CD8-positive, alpha-beta memory T cell (primary cell): ENCODE measurements at places on chromosomes 5 and 9.

DNA sequence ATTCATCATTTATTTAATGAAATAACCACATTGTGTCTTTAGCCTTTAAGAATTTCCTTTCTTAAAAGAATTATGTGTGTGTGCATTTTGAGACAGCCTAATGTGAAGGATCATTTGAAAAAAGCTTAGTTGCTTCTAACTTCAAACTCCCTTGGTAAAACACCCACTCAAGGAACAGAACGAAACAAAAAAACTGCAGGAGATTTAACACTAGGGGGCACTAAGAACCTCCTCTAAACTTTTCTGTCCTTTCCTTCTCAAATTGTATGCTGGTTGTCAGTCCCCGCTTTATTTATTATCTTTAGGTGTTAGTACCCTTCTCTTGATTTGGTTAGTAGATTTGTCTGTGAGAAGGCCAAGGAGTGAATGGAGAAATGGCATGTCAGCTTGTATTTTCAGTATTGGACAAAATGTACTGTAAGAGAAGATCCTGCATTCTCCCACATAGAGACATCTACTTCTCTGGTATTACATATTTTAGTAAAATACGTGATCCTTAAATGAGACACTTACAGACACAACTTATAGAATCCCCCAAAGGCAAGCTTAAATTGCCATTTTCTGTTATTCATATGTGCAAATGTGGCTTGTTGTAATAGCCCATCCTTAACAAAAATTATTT lies 229.7 kb downstream of the MRPS30 start:
- no peak for DNase-seq
- no peaks in the 10 kb centered on the region for H3K27me3 ChIP-seq
- no peak overlapping the region for H3K27ac ChIP-seq
- H3K36me3 ChIP-seq, result no peaks in the 10 kb centered on the region
- H3K4me3 ChIP-seq, result no peak overlapping the region
- no peaks in the 10 kb centered on the region for H3K4me1 ChIP-seq

GRCh38 chr5:56622141-56622540 lies 193.2 kb upstream of the MAP3K1 start:
- no peak overlapping the region for H3K4me3 ChIP-seq
- H3K36me3 ChIP-seq, result no peaks in the 10 kb centered on the region
- DNase-seq, result no peak
- H3K27me3 ChIP-seq, result no peaks in the 10 kb centered on the region

DNA sequence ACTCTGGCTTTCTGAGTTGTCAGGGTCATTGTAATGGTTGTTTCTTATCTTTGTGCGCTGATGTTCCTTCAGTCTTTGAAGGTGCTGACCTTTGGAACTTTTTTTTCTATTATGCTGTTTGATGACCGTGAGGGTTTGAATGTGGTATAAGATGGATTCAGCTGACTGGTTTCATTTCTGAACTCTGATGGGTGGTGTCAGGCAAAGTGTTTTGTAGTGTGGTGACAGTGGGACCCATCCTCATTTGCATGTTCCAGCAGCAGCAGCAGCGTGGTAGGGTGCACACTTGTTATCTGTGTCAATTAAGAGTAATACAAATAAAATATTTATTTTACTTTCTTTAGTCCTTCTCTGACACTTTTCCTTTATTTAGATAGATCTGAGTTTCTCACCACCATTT lies 227.7 kb upstream of the PRR16 start:
- no peak overlapping the region for H3K4me3 ChIP-seq
- no peak overlapping the region for H3K27ac ChIP-seq
- DNase-seq, result no peak
- no peaks in the 10 kb centered on the region for H3K36me3 ChIP-seq
- H3K27me3 ChIP-seq, result no peaks in the 10 kb centered on the region

- no peak overlapping the region for H3K4me3 ChIP-seq
- H3K27me3 ChIP-seq, result no peaks in the 10 kb centered on the region
- H3K27ac ChIP-seq, result no peak overlapping the region
Observed at GRCh38 chr9:112555844-112556482, 69.3 kb downstream of the KIAA1958 start.

GRCh38 chr9:18554244-18554643 lies 80.3 kb downstream of the ADAMTSL1 start:
- no peak for DNase-seq
- no peak overlapping the region for H3K27ac ChIP-seq
- no peak overlapping the region for H3K4me3 ChIP-seq
- H3K36me3 ChIP-seq, result no peaks in the 10 kb centered on the region
- no peaks in the 10 kb centered on the region for H3K4me1 ChIP-seq

GRCh38 chr9:114619191-114619761 lies 8.2 kb downstream of the TMEM268 start:
- H3K36me3 ChIP-seq, result no peaks in the 10 kb centered on the region
- H3K4me1 ChIP-seq, result peaks cover 6% of the 10 kb centered on the region
- no peaks in the 10 kb centered on the region for H3K27me3 ChIP-seq
- no peak overlapping the region for H3K27ac ChIP-seq
- H3K4me3 ChIP-seq, result no peak overlapping the region
- no peak for DNase-seq

GRCh38 chr9:112868461-112868860 lies 22.2 kb downstream of the SLC46A2 start:
- no peaks in the 10 kb centered on the region for H3K27me3 ChIP-seq
- no peak overlapping the region for H3K4me3 ChIP-seq
- peaks cover 3% of the 10 kb centered on the region for H3K36me3 ChIP-seq
- DNase-seq, result no peak

GRCh38 chr9:136546697-136547501 lies 1.1 kb upstream of the NOTCH1 start:
- no peaks in the 10 kb centered on the region for H3K27me3 ChIP-seq
- peak; percentile 25 for DNase-seq
- H3K27ac ChIP-seq, result peak overlapping the region; percentile 51
- H3K4me1 ChIP-seq, result peaks cover 35% of the 10 kb centered on the region
- no peaks in the 10 kb centered on the region for H3K36me3 ChIP-seq

GRCh38 chr5:54442271-54442670 lies 13.2 kb upstream of the HSPB3 start:
- H3K27me3 ChIP-seq, result no peaks in the 10 kb centered on the region
- H3K27ac ChIP-seq, result no peak overlapping the region
- H3K4me3 ChIP-seq, result no peak overlapping the region

GRCh38 chr5:76845890-76846289 lies 3.9 kb upstream of the S100Z start:
- no peaks in the 10 kb centered on the region for H3K36me3 ChIP-seq
- H3K27ac ChIP-seq, result no peak overlapping the region
- H3K4me1 ChIP-seq, result peaks cover 17% of the 10 kb centered on the region
- H3K27me3 ChIP-seq, result no peaks in the 10 kb centered on the region
- no peak for DNase-seq

- H3K4me3 ChIP-seq, result no peak overlapping the region
- no peak for DNase-seq
- no peaks in the 10 kb centered on the region for H3K36me3 ChIP-seq
- H3K27ac ChIP-seq, result no peak overlapping the region
- H3K27me3 ChIP-seq, result no peaks in the 10 kb centered on the region
- no peaks in the 10 kb centered on the region for H3K4me1 ChIP-seq
Observed at GRCh38 chr5:94841598-94842322, 223.3 kb downstream of the SLF1 start.

DNA sequence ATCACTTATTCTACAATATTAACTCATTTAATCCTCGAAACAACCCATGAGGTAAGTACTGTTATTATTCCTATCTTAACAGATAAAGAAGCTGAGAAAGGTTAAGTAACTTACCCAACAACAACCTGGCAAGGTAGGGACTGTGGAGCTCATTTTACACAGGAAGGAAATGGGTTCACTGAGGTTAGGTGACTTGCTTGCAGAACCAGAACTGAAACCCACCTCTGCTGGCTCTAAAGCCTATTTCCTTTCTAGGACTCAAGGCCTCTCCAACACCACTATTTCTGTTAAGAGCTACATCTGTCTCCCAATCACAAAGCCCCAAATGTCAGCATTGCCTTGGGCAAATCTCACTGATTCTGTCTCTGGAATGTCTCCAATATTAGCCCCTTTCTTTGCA lies 38.9 kb upstream of the IFNK start:
- H3K27me3 ChIP-seq, result no peaks in the 10 kb centered on the region
- no peaks in the 10 kb centered on the region for H3K36me3 ChIP-seq
- no peak overlapping the region for H3K27ac ChIP-seq
- no peak for DNase-seq
